ENCODE measurements at places on chromosomes 6 and 20.

GRCh38 chr20:63471717-63471980, 806 bp downstream of the KCNQ2 start:
- DNase-seq, result no peak

GRCh38 chr6:16972535-16972934, 129.3 kb upstream of the STMND1 start:
- DNase-seq, result no peak

DNA sequence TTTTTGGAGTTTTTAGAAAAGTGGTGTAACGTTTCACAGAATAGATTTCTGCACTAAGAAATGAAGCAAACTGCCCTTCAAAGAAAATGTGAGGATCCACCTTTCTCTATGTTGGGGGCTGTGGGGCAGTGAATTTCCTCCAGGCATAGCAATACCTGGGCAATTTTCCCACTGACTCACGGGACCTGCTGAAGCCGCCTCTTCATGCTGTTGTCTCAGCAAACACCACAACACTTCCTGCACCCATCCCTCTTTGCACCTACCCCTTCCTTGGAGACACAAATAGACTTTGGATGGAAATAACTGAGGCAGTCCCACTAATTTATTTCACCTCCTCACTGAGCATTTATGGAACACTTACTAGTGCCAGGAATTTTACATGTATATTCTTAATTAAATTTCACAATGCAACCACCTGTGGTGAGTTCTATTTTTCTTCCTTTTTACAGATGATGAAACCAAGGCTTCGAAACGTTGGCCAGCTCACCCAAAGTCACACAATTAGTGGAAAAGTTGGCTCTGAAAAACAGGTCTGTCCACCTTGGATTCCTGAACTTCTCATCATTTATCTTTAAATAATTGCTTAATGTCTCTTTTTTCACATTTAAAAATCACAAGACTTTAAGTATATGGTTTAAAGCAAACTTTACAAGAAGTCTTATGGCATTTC, 17.2 kb upstream of the ADGRF1 start:
- DNase-seq, result no peak

DNA sequence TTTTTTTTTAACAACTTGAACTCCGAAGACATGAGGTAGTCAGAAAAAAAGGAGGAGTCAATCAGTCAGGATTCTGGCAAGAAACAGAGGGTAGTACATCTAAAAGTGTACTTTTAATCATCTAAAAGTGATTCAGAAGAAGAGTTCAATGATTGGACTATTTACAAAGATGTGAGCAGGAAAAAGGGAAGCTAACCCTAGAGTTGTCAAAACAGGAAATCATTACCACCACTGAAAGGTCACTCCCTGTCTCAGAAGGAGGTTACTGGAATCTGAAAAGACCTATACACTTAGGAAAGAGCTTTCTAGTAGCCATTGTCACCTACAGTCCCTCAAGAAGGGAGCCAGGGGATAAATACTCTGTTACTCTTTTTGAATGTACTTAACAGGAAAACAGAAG, 16.7 kb upstream of the LMBRD1 start:
- DNase-seq, result no peak

GRCh38 chr20:36506253-36506652, 35.1 kb upstream of the MYL9 start:
- DNase-seq, result no peak

DNA sequence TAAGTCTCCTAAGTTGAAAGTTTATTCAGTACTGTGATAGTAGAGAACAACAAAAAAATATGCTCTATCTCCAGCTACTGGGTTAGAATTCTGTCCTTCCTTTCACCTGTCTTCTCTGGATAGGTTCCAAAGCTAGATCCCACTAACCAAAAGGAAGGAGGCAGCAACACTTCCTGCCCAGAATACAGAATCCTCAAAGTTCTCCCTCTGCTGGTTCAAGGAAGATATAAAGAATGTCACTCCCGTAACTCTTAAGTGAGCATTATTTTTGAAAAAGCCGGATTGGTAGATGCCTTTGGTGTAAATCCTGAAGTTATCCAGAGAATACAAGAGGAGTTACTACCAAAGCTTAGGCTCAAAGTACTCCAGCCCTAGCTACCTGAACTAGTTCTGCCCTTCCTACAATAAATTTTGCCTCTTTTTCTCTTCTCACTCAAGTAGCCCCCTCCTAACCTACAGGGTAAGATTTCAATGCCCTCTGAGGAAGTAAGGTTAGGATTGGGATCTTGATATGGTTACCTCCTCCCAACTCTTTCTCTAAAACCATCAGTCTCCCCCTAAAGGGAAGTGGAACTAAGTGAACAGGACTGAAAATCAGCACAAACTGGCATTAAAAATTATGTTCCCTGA, 26.0 kb upstream of the CRIP3 start:
- no peak for DNase-seq

DNA sequence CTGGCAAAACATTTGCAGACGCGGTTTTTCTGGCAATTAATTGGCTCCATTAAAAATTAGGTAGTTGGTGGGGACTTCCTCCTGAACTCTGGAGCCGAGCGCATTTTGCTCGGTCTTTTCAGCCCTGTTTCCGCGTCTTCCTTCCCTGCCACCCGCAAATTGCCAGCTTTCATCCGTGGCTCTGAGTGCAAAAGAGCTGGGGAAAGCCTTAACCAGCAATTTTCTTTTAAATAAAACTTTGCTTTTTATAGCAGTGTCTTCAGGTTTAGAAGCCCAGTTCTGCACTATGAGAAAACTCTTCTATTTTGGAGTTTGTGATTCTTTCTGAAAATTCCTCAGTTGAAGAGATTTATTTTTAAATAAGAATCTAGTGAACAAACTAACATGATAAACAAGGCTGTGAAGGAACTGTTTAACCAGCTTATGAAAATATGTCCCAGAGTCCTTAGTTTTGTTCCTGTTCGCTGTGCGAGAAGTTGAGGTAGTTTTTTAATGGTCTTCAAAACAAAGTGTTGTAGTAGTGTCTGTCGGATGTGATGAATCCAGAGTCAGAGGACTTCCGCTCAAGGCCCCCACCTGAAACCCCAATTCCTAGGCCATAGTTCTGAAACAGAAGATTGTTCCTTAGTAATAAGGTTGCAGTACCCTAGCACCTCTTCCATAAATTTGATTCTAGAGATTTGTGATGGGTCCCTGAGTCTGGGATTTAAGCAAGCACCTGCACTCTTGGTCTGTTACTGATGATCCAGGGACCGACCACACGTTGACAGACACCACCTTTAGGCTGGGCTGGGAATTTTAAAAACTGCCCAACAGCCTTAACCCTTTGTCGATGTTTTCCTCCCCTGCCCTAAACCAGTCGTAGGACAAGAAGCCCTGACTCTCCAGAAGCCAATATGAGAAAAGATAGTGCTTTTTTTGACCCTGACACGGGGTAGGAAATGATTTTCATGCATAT, 950 bp downstream of the KCTD20 start:
- no peak for DNase-seq

DNA sequence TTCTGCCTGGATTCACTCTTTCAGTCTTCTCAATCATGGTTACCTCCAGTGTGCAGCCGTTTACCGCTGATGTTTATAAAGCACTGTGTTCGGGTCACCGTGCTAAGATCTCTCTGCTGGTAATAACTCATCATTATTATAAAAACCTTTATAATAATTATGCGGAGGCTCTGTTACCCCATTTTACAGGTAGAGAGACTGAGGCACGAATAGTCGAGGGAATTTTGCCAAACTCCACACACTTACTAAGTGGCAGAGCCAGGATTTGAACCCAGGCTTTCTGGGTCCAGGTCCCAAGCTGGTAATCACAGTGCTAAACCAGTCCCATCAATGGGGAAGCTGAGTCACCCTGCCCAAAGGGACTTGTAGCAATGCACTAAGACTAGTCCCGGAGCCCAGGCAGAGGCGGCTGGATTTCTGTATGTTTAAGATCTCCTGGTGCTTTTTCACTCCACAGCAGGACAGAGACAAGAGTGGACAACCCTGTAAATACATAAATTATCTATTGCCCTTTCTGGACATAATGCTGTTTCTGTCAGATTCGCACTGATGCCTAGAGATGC, 48.1 kb downstream of the SYNJ2 start:
- DNase-seq, result no peak

GRCh38 chr6:110331816-110332215, 26.3 kb downstream of the METTL24 start:
- no peak for DNase-seq

- DNase-seq, result no peak
These were observed 214.4 kb downstream of the RNF144B start for GRCh38 chr6:18601516-18602020.

- DNase-seq, result no peak
These were observed 6.3 kb upstream of the APMAP start for GRCh38 chr20:24998631-24999445.

Measured in activated CD4-positive, alpha-beta T cell treated with anti-CD3 and anti-CD28 coated beads, Interleukin-2, amount 50 U/mL, for 4 hours (primary cell).